Natural killer cell (primary cell): ENCODE measurements at places on chromosomes 16 and 17.

- DNase-seq = no peak
- no peaks in the 10 kb centered on the region for H3K36me3 ChIP-seq
- H3K4me3 ChIP-seq = no peak overlapping the region
- H3K27ac ChIP-seq = no peak overlapping the region
- peaks cover 18% of the 10 kb centered on the region for H3K27me3 ChIP-seq
- peaks cover 12% of the 10 kb centered on the region for H3K4me1 ChIP-seq
Observed at GRCh38 chr17:15262291-15263205, 2.6 kb downstream of the PMP22 start.

DNA sequence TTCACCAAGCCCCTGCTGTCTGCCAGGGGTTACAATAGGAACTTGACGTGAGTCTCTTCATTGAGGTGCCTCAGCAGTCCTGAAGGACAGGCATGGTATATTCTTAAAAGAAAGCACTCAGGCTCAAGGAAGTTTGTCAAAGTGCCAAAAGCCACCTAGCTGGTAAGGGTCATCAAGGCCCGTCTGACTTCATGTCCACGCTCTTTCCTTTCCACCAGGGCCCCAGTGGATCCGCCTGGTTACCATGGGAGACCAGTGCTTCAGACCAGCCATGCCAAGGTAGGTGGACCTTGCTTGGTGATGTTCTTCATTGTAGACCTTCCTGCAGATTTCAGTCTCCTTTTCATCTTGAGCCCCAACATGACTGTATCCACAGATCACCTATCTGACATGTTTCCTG is 27.6 kb upstream of the CCL1 start:
- no peak overlapping the region for H3K27ac ChIP-seq
- no peak for DNase-seq
- H3K36me3 ChIP-seq = no peaks in the 10 kb centered on the region
- no peak overlapping the region for H3K4me3 ChIP-seq

DNA sequence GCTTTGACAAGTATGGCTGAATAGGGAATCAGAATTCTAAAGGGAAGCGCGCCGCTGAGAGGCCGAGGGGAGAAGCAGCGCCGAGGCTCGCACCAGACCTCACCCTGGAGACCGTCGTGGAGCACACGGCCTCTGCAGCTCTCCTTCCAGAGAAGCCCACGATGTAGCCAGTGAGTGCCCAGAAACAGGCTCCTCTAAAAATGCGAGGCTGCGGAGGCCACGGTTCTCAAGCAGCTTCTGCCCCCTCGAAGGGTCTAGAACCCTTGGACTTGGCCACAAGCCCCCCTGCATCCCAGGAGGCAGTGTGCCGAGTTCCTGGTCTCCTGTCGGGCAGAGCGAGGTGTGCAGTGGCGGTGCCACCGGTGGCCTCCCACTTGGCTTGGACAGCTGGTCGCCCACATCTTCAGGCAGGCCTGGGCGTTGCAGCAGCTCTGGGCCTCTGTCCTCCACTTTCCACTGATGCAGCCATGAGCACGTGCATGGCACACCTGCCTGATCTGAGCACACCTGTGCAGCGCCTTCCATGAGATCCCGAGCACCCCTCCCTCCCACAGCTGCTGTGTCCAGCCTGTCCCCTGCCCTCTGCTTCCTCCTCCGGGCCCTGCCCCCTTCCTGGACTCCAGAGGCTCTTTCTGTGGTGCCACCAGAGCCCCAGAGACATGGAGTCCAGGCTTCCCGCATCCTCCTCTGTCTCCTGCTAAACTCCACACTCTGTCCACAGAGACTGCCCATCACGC is 18.9 kb upstream of the WDR45B start:
- H3K4me3 ChIP-seq = no peak overlapping the region
- no peaks in the 10 kb centered on the region for H3K36me3 ChIP-seq
- H3K4me1 ChIP-seq = peaks cover 9% of the 10 kb centered on the region
- no peak for DNase-seq
- no peaks in the 10 kb centered on the region for H3K27me3 ChIP-seq

GRCh38 chr16:28188085-28188916 is 23.5 kb downstream of the XPO6 start:
- H3K36me3 ChIP-seq = no peaks in the 10 kb centered on the region
- H3K27me3 ChIP-seq = no peaks in the 10 kb centered on the region
- H3K4me1 ChIP-seq = peaks cover 47% of the 10 kb centered on the region
- peak overlapping the region; percentile 76 for H3K27ac ChIP-seq

DNA sequence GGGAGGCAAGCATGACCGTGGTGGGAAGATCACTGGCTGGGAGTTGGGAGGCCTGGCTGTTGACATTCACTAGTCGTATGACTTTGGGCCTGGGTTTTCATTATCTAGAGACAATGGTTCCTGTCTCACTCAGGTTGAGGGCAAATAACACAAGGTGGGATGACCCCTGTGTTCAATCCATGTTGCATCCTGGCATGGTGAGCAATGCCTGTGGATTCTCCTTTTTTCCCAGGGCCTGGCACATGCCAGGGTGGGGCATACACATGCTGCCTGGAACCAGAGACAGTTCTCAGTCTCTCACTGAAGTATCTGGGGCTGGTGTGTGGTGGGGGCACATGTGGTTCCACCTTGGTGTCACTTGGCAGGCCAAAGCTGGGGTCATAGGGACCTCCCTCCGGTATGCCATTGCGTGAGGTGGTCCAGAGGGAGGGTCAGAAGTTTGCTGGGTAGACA is 5.4 kb downstream of the THRA start:
- no peaks in the 10 kb centered on the region for H3K36me3 ChIP-seq
- no peak overlapping the region for H3K4me3 ChIP-seq
- H3K27me3 ChIP-seq = no peaks in the 10 kb centered on the region
- H3K27ac ChIP-seq = peak overlapping the region; percentile 56
- no peak for DNase-seq

DNA sequence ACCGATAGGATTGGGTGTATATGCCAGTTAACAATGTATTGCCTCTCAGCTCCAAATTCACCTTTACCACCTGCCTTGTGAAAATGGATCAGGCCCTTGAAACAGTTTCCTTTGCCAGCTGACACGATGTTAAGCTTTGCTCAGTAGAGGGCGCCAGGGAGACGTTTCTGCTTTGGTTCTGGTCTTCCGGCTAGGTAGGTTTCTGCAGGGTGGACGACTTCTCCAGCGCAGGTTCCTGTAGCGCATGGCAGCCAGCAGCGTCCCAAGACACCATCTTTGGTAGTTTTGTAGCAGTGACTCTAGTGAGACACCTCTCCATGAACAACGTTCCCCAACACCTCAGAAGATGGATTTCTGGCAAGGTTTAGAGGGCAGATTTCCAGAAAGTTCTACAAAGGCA is 24.0 kb downstream of the SYCE1L start:
- no peaks in the 10 kb centered on the region for H3K36me3 ChIP-seq
- no peak for DNase-seq
- no peak overlapping the region for H3K27ac ChIP-seq

- no peaks in the 10 kb centered on the region for H3K36me3 ChIP-seq
- H3K4me1 ChIP-seq = peaks cover 14% of the 10 kb centered on the region
- H3K27ac ChIP-seq = no peak overlapping the region
- DNase-seq = no peak
Observed at GRCh38 chr17:17071531-17072360, 29.5 kb downstream of the MPRIP start.

DNA sequence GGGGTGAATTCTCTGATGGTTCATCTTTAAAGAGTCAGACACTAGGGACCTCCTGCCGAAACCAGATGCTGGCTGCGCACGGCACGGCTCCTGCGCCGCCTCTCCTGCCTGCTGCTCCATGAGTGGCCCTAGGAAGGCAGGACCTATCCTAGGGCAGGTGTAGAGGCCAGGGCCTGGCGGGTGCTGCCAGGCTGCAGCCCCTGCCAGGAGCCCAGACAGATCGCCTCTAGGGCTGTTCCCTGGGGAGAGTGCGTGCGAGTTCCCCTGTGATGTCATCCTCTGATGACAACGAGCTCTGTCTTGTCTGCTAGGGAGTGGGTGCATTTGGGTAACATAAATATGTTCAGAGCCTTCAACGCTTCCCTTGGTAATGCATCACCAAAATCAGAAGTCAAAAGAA is 23.9 kb downstream of the SLC38A10 start:
- no peak overlapping the region for H3K27ac ChIP-seq
- H3K4me1 ChIP-seq = no peaks in the 10 kb centered on the region
- DNase-seq = no peak
- peaks cover 69% of the 10 kb centered on the region for H3K36me3 ChIP-seq
- no peaks in the 10 kb centered on the region for H3K27me3 ChIP-seq

GRCh38 chr17:45906237-45906636 is 11.9 kb downstream of the MAPT start:
- no peak overlapping the region for H3K27ac ChIP-seq
- H3K27me3 ChIP-seq = no peaks in the 10 kb centered on the region
- no peaks in the 10 kb centered on the region for H3K36me3 ChIP-seq
- no peak for DNase-seq
